T-cell (primary cell): ENCODE measurements at places on chromosomes 4 and X.

GRCh38 chr4:44446801-44447562, 1.6 kb downstream of the KCTD8 start:
- no peak for DNase-seq

DNA sequence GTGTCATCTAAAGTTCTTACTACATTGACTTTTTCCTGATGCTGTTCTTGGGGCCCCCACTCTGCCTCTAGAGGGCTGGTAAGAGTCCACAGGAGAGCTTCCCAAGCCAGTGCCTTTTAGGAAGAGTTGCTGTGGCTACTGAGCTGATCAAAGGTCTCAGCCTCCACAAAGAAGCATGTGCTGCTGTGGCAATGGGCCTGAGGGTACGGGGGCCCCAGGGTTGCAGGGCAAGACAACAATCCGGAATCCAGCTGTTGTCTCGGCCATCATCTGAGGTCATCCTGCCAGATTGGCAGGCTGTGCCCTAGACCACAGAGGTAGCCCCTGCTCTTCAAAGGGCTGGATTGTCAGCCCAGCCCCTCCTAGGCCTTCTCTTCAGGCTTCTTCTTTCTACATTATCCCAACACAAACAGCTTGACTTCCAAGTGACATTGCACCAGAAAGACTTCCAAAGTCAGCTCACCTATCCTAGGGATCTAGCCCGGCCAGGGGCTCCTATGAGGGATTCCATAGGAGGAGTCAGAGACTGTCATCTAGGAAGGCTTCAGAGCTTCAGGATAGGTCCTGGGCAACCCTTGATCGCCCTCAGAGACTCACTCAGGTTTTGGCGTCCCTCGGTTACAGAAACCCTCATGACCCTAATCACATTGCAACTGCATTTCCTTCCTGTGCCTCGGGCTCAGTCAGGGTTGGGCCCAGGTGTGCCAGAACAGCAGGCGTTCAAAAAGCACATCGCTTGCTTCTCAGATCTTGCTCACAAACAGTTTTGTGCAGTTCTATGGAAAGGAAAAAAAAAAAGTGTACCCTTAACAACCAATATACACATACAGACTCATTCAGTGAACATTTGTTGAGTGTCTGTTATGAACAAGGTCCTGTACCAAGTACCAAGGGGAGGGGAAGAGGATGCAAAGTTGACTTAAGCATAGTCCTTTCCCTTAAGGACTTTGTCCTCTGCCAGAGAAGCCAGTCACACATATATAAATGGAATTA, 27.8 kb downstream of the SLC25A5 start:
- DNase-seq = no peak

DNA sequence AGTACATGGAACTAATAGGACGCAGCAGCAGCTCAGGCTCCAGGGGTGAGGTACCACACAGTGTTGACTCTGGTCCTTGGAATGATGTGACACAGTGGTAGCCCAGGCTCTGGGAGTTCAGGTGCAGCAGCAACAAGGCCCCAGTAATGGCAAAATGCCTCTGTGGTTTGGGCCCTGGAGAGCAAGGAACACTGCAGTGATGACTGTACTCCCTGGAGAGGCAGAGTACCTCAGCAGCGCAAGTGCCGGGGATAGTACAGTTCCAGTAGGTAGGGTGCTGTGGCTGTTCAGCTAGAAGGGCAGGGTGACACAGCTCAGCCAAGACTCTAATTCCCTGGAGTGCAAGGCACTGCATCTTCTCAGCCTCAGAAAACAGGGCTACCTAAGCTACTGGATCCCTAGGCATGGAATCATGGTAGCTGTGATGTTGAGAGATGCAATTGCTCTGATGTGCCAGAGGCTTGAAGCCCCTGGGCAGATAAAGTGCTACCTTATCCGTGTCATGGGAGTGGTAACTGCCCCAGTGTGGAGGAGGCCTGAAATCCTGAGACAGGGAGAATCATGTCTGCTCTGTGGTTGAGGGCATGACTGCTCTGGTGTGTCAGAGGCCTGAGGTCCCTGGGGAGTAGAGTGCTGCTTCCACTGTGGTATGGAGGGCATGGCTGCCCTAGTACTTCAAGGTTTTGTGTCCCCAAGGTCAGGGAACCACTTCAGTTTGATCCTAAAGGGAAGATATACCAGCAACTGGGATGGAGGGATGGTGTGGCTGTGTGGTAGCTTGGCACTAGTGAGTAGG, 55.2 kb downstream of the AREG start:
- no peak for DNase-seq

DNA sequence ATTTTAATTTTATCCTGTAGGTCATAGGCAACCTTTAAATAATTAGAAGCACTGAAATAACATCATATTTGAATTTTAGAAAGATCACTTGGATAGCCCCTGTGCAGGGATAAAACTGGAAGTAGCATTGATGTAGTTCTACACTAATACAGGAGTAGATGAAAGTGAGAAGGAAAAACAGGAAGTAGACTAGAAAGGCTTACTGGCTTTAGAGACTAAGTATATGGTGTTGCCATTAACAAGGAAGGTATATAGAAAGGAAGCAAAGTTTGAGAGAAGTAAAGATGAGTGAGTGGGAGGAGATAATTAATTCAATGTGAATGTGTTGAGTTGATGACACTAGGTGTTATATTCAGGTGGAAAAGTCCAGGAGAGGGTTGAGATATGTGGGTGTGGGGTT, 73.1 kb upstream of the EPGN start:
- DNase-seq = no peak

- no peak for DNase-seq
Measured at GRCh38 chr4:59869559-59869958, 1330.6 kb upstream of the ADGRL3 start.

- DNase-seq = no peak
Measured at GRCh38 chrX:133846311-133846710, 139.1 kb downstream of the GPC3 start.

- no peak for DNase-seq
Measured at GRCh38 chr4:6360385-6360784, 90.7 kb downstream of the WFS1 start.

GRCh38 chr4:27787195-27787594, 926.6 kb downstream of the STIM2 start:
- DNase-seq = no peak
